Naive thymus-derived CD4-positive, alpha-beta T cell (primary cell): ENCODE measurements at places on chromosomes 7 and 10. TPM values are rescaled to one million over a fixed set of nuclear protein-coding genes. Genes with fewer than 3 reads are reported as not detected.

The XRCC2 gene
- 0.56 TPM for total RNA-seq

The ANKRD61 gene
- not detected for total RNA-seq

DNA sequence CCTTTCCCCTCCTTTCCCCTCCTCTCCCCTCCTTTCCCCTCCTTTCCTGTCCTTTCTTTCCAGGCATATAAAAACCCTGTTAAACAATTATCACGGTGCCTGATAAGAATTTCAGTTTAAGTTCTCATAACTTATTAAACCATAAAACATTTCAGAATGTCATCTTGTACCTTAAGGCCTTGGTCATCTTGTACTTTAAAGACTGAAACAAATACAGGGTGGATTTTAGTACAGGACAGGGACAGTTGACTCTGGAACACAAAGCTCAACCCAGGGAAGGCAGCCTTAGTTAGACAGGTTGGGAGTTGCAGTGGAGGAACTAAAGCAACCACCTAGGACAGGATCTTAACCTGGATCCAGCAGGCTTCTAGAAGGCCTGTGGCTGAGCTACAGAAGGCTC is 1.2 kb downstream of the AGR3 start:
- H3K4me1 ChIP-seq, result no peaks in the 10 kb centered on the region
- no peak overlapping the region for H3K4me3 ChIP-seq
- no peaks in the 10 kb centered on the region for H3K27me3 ChIP-seq
- H3K36me3 ChIP-seq, result no peaks in the 10 kb centered on the region
- no peak for DNase-seq
- H3K27ac ChIP-seq, result no peak overlapping the region

The OR2A1 gene
- 0.05 TPM in 1 of 2 replicates, not detected in the other for total RNA-seq

DNA sequence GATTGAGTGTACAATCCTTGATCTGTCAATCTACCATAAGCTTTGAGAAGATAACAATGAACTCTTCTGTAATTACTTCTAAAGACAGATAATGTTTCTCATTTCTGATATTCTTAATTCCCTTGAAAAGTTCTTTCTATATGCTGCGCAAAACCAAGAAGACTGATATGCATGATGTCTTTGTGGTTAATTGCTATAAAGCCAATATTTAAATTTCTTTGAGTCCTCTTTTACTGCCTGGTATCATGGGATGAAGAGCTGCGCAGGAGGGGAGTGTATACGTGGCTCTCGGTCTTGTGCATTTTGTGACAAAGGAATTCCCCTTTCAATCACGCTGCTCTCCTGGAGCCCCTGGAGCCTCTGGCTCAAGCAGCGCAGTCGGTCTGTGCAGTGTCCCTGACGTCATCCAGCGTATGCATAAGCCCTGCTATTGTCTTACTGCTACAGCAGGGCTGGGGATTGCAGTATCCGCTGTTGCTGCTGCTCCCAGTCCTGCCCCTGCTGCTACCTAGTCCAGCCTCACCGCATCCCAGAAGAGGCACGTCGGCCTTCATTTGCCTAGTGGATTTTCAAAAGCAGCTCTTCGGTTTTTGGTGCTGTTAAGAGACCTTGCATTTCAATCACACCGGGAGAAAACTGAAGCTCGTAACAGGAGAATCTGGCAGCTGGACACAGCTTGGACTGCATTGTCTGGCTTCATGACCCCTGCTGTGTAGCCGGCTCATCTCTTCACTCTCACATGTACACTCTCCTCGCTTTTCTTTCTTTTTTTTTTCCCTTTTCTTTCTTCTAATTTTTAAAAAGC is 66.7 kb downstream of the ST7 start:
- no peaks in the 10 kb centered on the region for H3K4me1 ChIP-seq
- no peak overlapping the region for H3K4me3 ChIP-seq
- DNase-seq, result no peak
- H3K36me3 ChIP-seq, result no peaks in the 10 kb centered on the region
- H3K27ac ChIP-seq, result no peak overlapping the region

GRCh38 chr7:103150192-103150591 is 1.3 kb upstream of the NAPEPLD start:
- peaks cover 24% of the 10 kb centered on the region for H3K4me1 ChIP-seq
- H3K27ac ChIP-seq, result no peak overlapping the region
- no peak for DNase-seq
- H3K27me3 ChIP-seq, result no peaks in the 10 kb centered on the region

The CFAP69 gene
- 0.30 TPM for total RNA-seq

- H3K27ac ChIP-seq, result no peak overlapping the region
- no peaks in the 10 kb centered on the region for H3K36me3 ChIP-seq
- no peak overlapping the region for H3K4me3 ChIP-seq
- H3K4me1 ChIP-seq, result no peaks in the 10 kb centered on the region
- H3K27me3 ChIP-seq, result no peaks in the 10 kb centered on the region
Measured at GRCh38 chr10:7571981-7572380, 94.8 kb downstream of the ITIH5 start.

DNA sequence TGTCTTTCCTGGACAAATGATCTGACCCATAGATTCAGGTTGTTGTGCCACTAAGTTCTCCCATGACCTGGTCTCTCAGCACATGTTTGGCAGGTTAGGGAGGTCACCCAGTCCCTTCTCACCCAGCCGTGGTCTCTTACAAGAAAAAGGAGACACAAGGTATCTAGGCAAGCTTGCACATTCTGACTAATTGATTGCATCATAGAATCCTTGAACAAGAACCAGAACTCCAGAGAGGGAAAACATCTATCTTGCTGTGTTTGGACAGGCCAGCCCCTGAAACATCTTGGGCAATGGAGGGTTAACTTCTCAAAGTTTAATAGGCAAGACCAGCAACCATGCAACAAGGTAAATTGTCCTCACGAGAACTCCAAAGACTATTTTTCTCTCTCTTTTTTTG is 8.5 kb upstream of the HK1 start:
- peaks cover 9% of the 10 kb centered on the region for H3K36me3 ChIP-seq
- no peak for DNase-seq
- no peaks in the 10 kb centered on the region for H3K27me3 ChIP-seq
- H3K27ac ChIP-seq, result no peak overlapping the region
- H3K4me3 ChIP-seq, result no peak overlapping the region

DNA sequence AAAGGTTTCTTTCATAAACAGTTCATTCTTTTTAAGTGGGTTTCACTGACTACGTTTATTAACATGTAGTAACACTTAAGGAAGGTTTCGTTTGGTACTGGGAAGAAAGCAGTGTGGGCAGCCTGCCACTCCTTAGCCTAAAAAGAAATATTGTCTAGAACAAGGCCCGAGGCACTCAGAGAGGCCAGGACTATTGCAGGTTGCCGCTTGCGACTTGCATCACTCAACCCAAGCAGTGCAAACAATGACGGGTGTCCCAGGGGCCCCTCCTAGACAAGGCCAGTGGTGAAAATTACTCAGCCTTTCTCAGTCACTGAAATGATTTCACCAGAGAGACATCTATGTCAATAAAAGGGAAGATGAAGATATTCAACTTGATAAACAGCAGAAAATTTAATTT is 243.9 kb downstream of the SNX13 start:
- H3K27ac ChIP-seq, result no peak overlapping the region
- no peaks in the 10 kb centered on the region for H3K4me1 ChIP-seq
- H3K4me3 ChIP-seq, result no peak overlapping the region

The UPK3B gene
- total RNA-seq, result 1.1 and 2.6 TPM in 2 replicates

- no peaks in the 10 kb centered on the region for H3K36me3 ChIP-seq
- H3K4me1 ChIP-seq, result no peaks in the 10 kb centered on the region
- no peaks in the 10 kb centered on the region for H3K27me3 ChIP-seq
Measured at GRCh38 chr10:12700557-12700874, 301.0 kb downstream of the CCDC3 start.

The RARRES2 gene
- 0.38 TPM for total RNA-seq

- H3K27ac ChIP-seq, result no peak overlapping the region
- no peaks in the 10 kb centered on the region for H3K36me3 ChIP-seq
- H3K4me3 ChIP-seq, result no peak overlapping the region
- H3K4me1 ChIP-seq, result no peaks in the 10 kb centered on the region
- H3K27me3 ChIP-seq, result no peaks in the 10 kb centered on the region
- DNase-seq, result no peak
Measured at GRCh38 chr10:75449382-75450074, 18.1 kb downstream of the LRMDA start.

- no peaks in the 10 kb centered on the region for H3K27me3 ChIP-seq
- H3K36me3 ChIP-seq, result no peaks in the 10 kb centered on the region
- H3K4me1 ChIP-seq, result no peaks in the 10 kb centered on the region
- DNase-seq, result no peak
- no peak overlapping the region for H3K27ac ChIP-seq
Measured at GRCh38 chr7:138842111-138842510, 44.1 kb upstream of the ATP6V0A4 start.

GRCh38 chr10:31508882-31509281 is 189.9 kb downstream of the ZEB1 start:
- H3K27me3 ChIP-seq, result no peaks in the 10 kb centered on the region
- H3K4me1 ChIP-seq, result no peaks in the 10 kb centered on the region
- no peak overlapping the region for H3K27ac ChIP-seq
- H3K36me3 ChIP-seq, result peaks cover 53% of the 10 kb centered on the region
- H3K4me3 ChIP-seq, result no peak overlapping the region

DNA sequence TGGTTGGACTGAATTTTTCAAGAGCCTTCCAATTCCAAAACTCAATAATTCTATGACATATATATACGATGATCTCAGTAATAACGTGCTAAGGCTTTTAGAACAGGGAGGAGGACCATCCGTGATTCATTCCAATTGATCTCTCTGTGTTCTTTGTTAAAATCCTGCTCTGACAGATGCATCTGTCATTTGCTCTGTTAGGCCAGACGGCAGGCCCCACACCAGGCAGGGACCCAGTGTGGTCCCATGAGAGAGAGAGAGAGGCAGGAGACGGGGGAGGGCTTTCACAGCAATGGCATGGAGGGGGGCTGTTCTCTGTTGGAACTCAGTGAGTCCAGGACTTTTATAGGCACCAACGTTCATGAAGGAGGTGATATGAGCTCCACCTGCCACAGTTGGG is 160.0 kb upstream of the INSYN2A start:
- DNase-seq, result no peak
- H3K4me3 ChIP-seq, result no peak overlapping the region
- H3K27ac ChIP-seq, result no peak overlapping the region

The CNOT4 gene
- total RNA-seq, result 25.8 and 28.7 TPM in 2 replicates

The DDC gene
- not detected for total RNA-seq

The TCERG1L gene
- total RNA-seq, result 0.42 TPM

The NRBF2 gene
- 19.2 TPM for total RNA-seq
